ENCODE measurements at places on chromosomes 11 and 22. TPM values are rescaled to one million over a fixed set of nuclear protein-coding genes. Genes with fewer than 3 reads are reported as not detected.

CASP1 gene
- 1.6 TPM for total RNA-seq

SMIM35 gene
- total RNA-seq, result not detected

C11orf21 gene
- total RNA-seq, result not detected

EHF gene
- not detected for total RNA-seq

PTPRCAP gene
- total RNA-seq, result 2.3 TPM

Data from astrocyte (in vitro differentiated cells and primary cell).